ENCODE measurements at places on chromosomes 2 and 18.

- DNase-seq = no peak
These were observed 143.0 kb downstream of the ARL6IP6 start for GRCh38 chr2:152861349-152861942.

GRCh38 chr2:37698931-37699481 is 27.6 kb upstream of the CDC42EP3 start:
- DNase-seq = no peak

DNA sequence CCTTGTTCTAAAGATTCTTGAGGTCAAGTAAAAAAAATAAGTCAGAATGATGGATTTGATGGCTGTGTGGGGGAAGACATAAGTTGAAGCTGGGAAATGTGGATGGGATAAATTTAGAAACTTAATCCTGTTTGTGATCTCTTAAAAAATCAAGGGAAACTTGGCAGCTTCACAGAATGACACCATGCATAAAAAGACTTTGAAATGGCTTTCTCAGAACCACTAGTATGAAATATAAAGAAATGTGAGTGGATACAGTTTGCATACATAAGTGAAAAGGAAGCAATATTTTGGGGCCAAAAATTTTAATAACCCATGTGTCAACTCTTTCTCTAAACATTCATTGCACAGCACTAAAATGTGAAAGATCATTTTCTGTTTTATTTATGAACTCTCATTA is 21.7 kb downstream of the CDH19 start:
- DNase-seq = no peak

- no peak for DNase-seq
These were observed 250.5 kb upstream of the SKOR2 start for GRCh38 chr18:47501946-47502345.

DNA sequence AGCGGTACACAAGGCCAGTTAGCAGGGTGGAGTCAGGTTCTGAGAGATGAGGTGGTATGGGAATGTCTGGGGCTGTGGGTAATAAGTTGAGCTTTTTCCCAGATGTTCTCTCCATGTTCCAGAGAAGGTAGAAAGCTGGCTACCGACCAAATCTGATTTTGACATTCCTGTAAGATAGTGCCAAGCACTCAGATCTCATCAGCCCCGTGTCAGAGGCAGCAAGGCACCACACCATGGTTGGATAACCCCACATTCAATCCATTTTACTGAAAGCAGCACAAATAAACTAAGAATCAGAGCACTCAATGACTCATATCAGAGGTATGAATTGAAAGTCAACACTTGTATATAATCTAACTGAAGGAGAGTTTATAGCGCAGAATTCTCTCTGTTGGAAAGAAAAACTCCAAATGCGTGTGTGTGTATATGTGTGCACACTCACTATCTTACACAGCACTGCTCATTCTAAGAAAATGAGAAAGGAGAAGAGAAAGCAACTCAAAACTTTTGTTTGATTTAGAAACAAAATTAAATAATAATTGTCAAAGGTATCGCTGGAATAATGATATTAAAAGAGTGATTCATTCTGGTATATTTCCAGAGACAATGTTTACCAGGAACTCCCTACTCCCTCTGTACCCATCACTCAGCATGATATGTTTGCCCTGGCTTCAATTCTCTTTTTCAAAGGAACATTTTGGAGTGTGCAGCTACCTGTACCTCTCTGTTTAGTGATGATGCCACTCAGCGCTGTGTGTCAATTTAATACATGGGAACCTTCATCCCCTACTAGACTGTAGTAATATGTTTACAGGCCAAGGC is 375.1 kb upstream of the ID2 start:
- DNase-seq = no peak

GRCh38 chr2:36650031-36650829 is 46.3 kb upstream of the VIT start:
- no peak for DNase-seq

DNA sequence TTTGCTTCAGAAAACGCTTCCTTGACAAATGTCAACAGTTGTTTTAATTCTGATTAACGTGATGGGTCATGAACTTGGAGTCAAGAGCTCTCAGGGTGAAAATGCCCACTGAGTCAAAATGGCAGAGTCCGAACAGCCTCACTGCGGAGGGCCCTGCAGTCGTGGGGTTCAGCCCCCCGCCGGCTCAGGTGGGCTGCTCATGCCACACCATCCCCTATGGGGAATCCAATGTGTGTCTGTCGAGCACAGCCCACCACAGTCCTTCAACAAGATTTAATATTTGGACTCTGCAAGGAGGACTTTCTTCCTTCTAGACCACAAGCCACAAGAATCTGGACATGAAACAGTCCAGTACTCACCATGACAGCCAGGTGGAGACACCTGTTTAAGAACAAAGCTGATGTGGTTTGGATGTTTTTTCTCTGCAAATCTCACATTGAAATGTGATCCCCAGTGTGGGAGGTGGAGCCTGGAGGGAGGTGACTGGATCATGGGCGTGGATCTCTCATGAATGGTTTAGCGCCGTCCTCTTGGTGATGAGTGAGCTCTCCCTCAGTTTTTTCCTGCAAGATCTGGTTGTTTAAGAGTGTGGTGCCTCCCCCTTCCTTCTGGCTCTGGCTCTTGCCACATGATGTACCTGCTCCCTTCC is 201.0 kb downstream of the NDUFA10 start:
- peak; percentile 6 for DNase-seq
